Iris pigment epithelial cell (primary cell): ENCODE measurements at places on chromosomes 3 and 15.
A peak's percentile ranks its signal among the peaks of the same experiment; 100 is the strongest.

DNA sequence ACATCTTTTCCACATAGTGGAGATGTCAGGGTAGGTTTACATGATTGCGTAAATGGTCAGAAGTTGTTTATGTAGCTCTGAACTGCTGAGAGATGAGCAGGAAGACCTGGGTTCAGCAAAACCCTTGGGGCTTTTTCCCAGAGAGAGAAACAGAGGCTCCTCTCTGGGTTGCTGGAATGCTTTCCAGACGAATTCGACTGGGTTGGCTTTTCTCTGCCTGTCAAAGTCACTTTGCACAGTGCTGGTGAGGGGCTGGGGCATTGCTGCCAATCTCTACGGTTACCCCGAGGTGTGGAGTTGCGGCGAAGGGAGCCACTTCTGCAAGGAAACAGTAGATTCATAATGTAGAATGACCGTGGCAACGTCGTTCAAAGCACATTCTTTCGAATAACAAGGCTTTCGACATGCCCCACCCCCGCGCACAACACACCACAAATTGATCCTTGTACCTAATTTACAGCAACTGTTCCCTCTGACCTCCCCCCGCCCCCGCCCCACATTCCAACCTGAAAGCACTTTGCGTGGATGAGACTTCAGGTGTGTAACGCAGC is 950 bp upstream of the CNTN4 start:
- peak; percentile 36 for DNase-seq

- no peak for DNase-seq
Measured at GRCh38 chr3:10833855-10834414, 17.9 kb downstream of the SLC6A11 start.

DNA sequence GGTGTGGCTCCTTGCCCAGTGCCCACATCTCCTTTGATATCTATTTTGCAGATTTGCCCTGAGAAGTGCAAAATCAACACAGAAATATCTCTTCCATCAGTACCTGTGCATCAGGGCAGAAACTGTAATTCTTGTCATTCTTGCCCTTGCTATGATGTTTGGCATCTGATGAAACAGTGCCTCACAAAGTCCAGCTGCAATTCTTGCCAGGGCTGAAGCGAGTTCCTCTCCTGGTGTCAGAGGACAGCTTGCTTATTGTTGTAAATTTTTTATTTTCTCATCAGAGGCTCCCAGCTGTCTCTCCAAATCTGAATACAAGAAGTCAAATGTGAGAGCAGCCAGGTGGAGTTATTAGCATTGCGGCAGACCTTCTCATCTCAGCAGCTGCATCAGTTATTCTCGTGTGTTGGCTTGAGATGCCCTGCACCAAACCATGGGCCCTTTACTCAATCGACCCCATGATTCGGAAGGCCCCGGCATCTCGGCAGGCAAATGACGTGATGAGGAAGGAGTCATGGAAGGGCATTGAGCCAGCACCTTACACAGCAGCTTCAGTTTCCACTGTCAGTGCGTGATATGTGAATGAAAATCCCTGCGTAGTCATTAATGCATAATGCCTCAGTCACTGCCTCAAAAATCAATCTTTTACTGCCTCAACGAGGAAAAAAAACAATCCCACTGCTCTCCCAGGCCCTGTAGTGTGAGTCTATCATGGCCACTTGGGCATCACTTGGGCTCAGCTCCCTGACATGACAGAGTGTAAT is 93.4 kb downstream of the CCNL1 start:
- DNase-seq, result peak; percentile 39

- no peak for DNase-seq
Measured at GRCh38 chr15:28993720-28994053, 107.9 kb downstream of the APBA2 start.

- no peak for DNase-seq
Measured at GRCh38 chr3:9033867-9034266, 70.6 kb upstream of the RAD18 start.

DNA sequence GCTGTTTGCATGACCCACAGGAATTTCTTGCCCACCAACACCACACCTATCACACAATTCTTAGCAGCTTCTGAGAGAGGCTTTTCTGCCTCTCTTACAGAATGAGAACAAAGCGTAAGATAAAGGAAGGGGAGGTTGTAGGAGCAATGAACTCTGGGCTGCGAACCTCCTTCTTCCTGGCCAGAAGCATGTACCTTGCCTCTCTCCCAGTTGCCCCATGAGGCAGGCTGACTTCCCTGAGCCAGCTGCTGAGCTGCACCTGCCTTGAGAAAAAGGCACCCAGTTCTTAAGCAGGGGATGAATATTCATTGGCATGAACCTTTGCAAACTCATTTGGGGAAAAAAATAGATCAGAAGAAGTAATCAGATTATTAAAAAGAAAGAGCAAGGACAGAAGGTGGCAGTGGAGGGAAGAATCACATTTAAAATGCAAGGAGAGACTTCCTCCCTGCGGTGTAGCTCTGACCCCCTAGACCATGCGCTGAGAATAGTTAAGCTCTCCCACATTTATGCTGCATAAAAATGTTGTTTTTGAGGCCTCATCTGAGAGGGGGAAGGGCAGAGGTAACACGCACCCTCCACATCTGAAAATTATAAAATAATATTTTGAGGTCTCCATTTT is 304.8 kb downstream of the EPHB1 start:
- no peak for DNase-seq

GRCh38 chr3:62798000-62798399 is 77.2 kb downstream of the CADPS start:
- DNase-seq, result no peak
